ENCODE measurements at places on chromosomes 7 and 10. TPM values are rescaled to one million over a fixed set of nuclear protein-coding genes. Genes with fewer than 3 reads are reported as not detected.

- peaks cover 77% of the 10 kb centered on the region for H3K4me1 ChIP-seq
- H3K36me3 ChIP-seq = peaks cover 92% of the 10 kb centered on the region
- peak overlapping the region; percentile 100 for H3K4me3 ChIP-seq
- DNase-seq = no peak
- peak overlapping the region; percentile 86 for H3K27ac ChIP-seq
Measured at GRCh38 chr7:26193432-26194207, 6.9 kb downstream of the HNRNPA2B1 start.

GRCh38 chr10:19929506-19930140, 113.4 kb downstream of the PLXDC2 start:
- H3K4me1 ChIP-seq = no peaks in the 10 kb centered on the region
- H3K4me3 ChIP-seq = no peak overlapping the region
- H3K27ac ChIP-seq = no peak overlapping the region
- no peaks in the 10 kb centered on the region for H3K36me3 ChIP-seq
- no peaks in the 10 kb centered on the region for H3K27me3 ChIP-seq

DNA sequence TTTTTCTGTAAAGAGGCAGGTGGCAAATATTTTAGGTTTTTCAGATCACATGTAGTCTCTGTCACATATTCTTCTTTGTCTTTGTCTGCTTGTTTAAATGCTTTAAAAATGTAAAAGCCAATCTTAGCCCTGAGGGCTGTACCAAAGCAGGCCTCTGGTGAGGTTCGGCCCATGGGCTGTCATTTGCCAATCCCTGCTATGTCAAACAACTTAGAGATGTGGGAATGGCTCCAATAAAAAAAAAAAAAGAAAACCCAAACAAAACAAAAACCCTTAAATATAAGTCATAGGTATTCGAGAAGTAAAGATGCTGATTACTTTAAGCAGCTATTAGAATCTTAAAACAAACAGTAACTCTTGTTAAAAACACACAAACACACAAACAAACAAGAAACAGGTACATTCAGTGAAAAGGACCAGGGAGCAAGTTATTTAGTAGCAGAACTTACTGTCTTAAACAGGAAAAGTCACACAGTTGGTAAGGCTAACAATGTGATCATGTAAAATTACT, 61.4 kb upstream of the NAMPT start:
- peaks cover 44% of the 10 kb centered on the region for H3K4me1 ChIP-seq
- peaks cover 58% of the 10 kb centered on the region for H3K36me3 ChIP-seq
- no peak for DNase-seq
- peak overlapping the region; percentile 99 for H3K27ac ChIP-seq
- no peaks in the 10 kb centered on the region for H3K27me3 ChIP-seq

GRCh38 chr7:101553018-101553770, 75.9 kb downstream of the MYL10 start:
- no peak for DNase-seq
- no peak overlapping the region for H3K4me3 ChIP-seq

- H3K36me3 ChIP-seq = no peaks in the 10 kb centered on the region
- no peak for DNase-seq
- H3K27ac ChIP-seq = no peak overlapping the region
- H3K4me3 ChIP-seq = no peak overlapping the region
Measured at GRCh38 chr10:36555036-36555435, 570.4 kb upstream of the ANKRD30A start.

DNA sequence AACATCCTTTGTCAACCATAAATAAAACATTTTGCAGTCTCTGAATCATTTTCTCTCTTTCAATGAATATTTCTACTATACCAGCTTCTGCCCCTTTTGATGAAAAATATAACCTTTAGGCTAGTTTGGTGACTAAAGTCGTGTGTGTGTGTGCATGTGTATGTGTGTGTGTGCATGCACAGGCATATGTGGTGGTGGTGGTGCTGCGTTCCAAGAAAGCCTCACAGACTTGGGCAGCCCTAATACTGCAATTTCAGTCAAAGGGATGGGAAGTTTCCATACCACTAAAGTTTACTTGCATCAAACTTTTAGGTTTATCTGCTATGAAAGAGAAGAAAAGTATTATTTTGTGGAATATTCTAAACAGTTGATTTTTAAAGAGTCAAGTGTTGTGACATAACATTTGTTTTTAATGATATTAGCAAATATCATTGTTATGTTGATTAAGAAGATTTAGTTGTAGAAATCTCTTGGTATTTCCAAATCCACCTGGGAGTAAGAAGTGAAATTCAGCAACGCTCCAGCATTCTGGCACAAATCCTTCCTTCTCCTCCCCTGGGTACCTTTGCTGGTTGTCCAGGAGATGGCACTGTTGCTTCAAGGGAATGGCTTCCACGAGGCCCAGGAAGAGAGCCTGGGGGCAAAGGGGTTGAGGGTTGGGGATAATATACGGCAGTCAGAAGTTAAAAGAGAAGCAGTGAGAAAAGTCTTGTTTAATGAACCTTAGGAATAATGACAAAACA, 41.5 kb downstream of the ASB4 start:
- no peak for DNase-seq
- H3K27ac ChIP-seq = no peak overlapping the region
- peaks cover 23% of the 10 kb centered on the region for H3K27me3 ChIP-seq

GRCh38 chr7:136891850-136892249, 23.4 kb downstream of the CHRM2 start:
- no peaks in the 10 kb centered on the region for H3K36me3 ChIP-seq
- no peaks in the 10 kb centered on the region for H3K27me3 ChIP-seq
- no peak overlapping the region for H3K27ac ChIP-seq
- no peaks in the 10 kb centered on the region for H3K4me1 ChIP-seq
- H3K4me3 ChIP-seq = no peak overlapping the region
- no peak for DNase-seq

GRCh38 chr10:125153703-125154490, 6.5 kb downstream of the CTBP2 start:
- no peak overlapping the region for H3K27ac ChIP-seq
- no peaks in the 10 kb centered on the region for H3K36me3 ChIP-seq
- peaks cover 75% of the 10 kb centered on the region for H3K27me3 ChIP-seq
- H3K4me1 ChIP-seq = peaks cover 6% of the 10 kb centered on the region

GRCh38 chr7:25922296-25922695, 229.7 kb upstream of the NFE2L3 start:
- DNase-seq = no peak
- peaks cover 41% of the 10 kb centered on the region for H3K27me3 ChIP-seq
- H3K4me1 ChIP-seq = no peaks in the 10 kb centered on the region
- no peak overlapping the region for H3K4me3 ChIP-seq
- peaks cover 2% of the 10 kb centered on the region for H3K36me3 ChIP-seq

- no peaks in the 10 kb centered on the region for H3K27me3 ChIP-seq
- H3K4me3 ChIP-seq = no peak overlapping the region
- H3K36me3 ChIP-seq = peaks cover 1% of the 10 kb centered on the region
- no peak for DNase-seq
- no peak overlapping the region for H3K27ac ChIP-seq
Measured at GRCh38 chr7:106747804-106748203, 86.8 kb upstream of the CCDC71L start.

GRCh38 chr7:127683776-127684681, 32.0 kb downstream of the SND1 start:
- H3K4me3 ChIP-seq = no peak overlapping the region
- peaks cover 17% of the 10 kb centered on the region for H3K4me1 ChIP-seq
- no peak for DNase-seq
- peaks cover 35% of the 10 kb centered on the region for H3K36me3 ChIP-seq
- H3K27me3 ChIP-seq = no peaks in the 10 kb centered on the region

- peaks cover 22% of the 10 kb centered on the region for H3K4me1 ChIP-seq
- no peak overlapping the region for H3K27ac ChIP-seq
- H3K36me3 ChIP-seq = peaks cover 3% of the 10 kb centered on the region
- DNase-seq = peak; percentile 28
- no peak overlapping the region for H3K4me3 ChIP-seq
Measured at GRCh38 chr10:47276576-47277351, 23.2 kb upstream of the GDF10 start.

DNA sequence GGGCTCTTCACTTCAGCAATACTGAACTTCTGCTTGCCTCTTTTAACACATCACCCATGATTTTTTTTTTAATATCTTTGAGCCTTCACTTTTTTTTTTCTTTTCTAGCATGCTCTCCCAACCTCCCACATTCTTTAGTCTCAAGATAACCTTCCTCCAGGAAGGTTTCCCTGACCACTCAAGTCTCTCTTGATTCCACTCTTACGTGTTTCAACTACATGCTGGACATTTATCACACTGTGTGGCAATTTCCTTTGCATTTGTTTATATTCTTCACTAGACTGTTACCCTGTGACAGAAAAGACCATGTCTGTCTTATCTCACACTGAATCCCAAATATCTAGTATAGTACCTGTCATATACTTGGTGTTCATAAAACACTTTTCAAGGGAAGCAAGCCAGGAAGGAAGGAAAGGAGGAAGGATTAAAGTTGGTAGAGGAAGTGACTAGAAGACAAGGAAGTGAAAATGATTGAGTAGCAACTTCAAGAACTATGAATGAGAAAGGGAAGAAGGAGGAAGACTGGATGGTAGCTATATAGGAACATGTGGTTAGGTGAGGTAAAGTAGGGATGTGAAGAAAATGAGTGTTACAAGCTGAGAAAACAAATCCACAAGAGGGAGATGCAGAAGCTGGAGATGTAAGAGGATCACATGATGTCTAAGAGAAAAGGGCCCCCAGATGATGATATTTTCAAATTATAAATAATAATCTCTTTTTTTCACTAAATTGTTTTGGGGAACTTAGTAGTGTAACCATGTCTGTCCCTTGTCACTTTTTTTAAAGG, 40.4 kb downstream of the IFIT5 start:
- H3K27ac ChIP-seq = no peak overlapping the region
- no peaks in the 10 kb centered on the region for H3K4me1 ChIP-seq
- H3K27me3 ChIP-seq = peaks cover 28% of the 10 kb centered on the region
- DNase-seq = no peak
- H3K36me3 ChIP-seq = peaks cover 1% of the 10 kb centered on the region
- no peak overlapping the region for H3K4me3 ChIP-seq

DNA sequence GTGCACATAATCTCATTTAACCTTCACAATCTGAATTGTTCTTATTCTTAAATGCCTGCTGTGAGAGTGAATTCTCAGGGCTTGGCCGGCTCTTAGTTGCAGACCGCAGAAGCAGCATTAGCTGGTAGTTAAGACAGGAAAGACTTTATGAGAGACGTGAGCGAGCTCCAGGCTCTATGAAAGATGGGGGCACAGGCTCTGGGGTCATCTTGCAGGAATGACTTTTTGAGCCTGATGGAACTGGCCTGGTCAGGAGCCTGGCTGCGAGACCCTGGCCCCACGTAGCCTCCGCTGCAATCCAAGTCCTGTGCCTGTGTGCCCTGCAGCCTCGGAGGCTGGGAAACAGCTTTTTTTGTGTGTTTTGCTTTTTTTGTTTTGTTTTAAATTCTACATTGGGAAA, 958.8 kb upstream of the ZNF722 start:
- H3K27ac ChIP-seq = no peak overlapping the region
- no peaks in the 10 kb centered on the region for H3K4me1 ChIP-seq
- no peaks in the 10 kb centered on the region for H3K27me3 ChIP-seq
- no peak overlapping the region for H3K4me3 ChIP-seq

DNA sequence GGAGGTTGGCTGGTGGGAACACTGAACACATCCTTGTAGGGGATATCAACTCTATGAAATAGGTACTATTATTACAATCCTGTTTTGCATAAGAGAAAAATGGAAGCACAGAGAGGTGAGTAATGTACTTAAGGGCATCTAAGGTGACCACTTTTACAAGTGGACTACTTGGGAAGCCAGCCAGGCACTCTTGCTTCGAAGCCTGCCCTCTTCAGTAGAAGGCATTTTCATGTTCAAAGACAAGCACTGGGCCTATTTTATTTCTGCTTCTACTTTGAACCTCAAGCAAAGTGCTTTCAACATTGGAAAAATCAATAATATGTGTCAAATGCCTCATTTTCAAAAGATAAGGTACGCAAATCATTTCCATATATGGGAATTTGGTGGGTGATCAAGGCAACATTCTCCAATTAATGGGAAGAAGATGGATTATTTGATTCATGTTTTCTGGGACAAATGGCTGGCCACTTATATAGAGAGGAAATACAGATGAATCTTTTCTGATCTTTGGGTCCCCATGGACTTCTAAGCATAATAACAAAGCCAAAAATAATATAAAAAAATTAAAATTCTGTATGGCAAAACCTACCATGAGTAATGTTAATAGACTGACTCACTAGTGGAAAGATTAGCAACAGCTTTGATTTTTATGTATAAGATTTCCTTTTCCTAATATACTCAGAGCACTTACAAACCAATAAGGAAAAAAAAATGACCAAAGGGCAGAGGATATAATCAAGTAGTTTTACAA, 270.2 kb downstream of the FRMD4A start:
- no peaks in the 10 kb centered on the region for H3K36me3 ChIP-seq
- H3K27ac ChIP-seq = no peak overlapping the region
- H3K4me3 ChIP-seq = no peak overlapping the region
- no peaks in the 10 kb centered on the region for H3K4me1 ChIP-seq

DNA sequence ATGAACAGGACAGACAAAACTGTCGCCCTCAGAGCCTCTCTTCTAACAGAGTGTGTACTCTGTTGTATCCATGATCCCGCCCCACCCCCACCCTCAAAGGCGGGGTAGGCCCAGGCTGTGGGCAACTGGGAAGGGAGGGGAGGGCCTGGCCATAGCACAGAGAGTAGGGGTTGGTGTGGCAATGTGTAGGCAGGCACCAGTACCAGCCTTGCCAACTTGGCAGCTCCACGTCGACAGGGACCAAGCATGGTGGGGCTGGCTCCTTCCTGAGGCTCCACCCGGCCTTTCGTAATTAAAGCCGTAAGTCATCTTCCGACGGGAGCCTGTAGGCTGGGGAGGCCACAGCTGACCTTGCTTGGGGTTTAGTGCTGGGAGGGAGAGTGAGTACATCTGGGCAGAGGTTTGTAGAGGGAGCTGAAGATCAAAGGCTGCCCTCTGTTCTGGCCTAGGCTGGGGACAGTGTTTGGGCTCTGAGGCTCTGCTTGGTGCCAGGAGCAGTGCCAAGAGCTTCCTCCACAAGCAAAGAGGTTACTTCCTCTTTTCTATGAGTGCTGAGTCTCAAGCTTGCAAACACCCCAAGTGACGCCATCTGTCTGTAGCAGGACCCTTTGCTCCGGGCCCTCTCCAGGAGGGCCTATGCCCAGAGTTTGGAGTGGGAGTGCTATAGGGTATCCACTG, 121.6 kb downstream of the C10orf105 start:
- H3K4me1 ChIP-seq = peaks cover 7% of the 10 kb centered on the region
- DNase-seq = no peak
- no peak overlapping the region for H3K4me3 ChIP-seq
- no peaks in the 10 kb centered on the region for H3K36me3 ChIP-seq
- H3K27me3 ChIP-seq = peaks cover 3% of the 10 kb centered on the region
- H3K27ac ChIP-seq = no peak overlapping the region

GRCh38 chr10:21526860-21527597, 1.5 kb upstream of the SKIDA1 start:
- H3K27me3 ChIP-seq = peaks cover 23% of the 10 kb centered on the region
- DNase-seq = peak; percentile 53
- H3K27ac ChIP-seq = peak overlapping the region; percentile 90

- H3K4me1 ChIP-seq = peaks cover 22% of the 10 kb centered on the region
- DNase-seq = no peak
- H3K27me3 ChIP-seq = peaks cover 43% of the 10 kb centered on the region
- H3K4me3 ChIP-seq = no peak overlapping the region
Measured at GRCh38 chr7:148503900-148504487, 86.6 kb upstream of the C7orf33 start.

RAB18 gene
- 61.2 TPM for total RNA-seq

ARHGAP12 gene
- total RNA-seq = 3.0 TPM

STAMBPL1 gene
- 53.0 TPM for total RNA-seq

PIP gene
- not detected for total RNA-seq

SLC18A3 gene
- total RNA-seq = not detected

ARHGEF35 gene
- total RNA-seq = 1.7 TPM

ASB10 gene
- not detected for total RNA-seq
